Left forelimb (tissue), 1 donor: ENCODE measurements at places on chromosomes 16 and 17.

DNA sequence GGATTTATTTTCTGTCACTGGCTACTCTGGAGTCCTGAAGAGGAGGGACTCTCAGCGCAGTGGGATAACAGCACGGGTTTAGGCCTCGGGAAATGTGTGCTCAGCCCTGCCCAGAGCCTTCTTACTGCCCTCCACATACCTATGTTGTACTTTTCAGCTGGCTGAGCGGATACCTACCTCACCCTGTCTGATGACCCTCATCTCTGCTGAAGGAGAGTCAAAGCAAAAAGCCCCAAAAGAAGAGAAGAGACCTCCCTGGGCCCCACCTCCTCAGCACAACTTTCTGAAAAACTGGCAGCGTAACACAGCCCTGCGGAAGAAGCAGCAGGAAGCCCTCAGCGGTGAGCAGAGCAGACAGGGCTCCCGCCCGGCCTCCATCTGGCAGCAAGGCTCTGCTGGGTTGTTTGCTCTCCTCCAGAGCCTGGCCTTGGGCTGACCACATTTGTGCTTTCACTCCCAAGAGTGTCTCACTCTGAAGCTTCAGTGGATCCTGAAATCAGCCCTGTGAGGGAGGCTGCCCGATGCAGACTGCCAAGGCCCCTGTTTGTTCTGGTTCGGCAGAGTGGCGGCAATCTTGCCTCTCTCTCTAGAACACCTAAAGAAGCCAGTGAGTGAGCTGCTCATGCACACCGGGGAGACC lies 10.3 kb downstream of the MYCBPAP start:
- no peak for DNase-seq

GRCh38 chr17:67198131-67198530 lies 46.9 kb downstream of the HELZ start:
- no peak for DNase-seq

DNA sequence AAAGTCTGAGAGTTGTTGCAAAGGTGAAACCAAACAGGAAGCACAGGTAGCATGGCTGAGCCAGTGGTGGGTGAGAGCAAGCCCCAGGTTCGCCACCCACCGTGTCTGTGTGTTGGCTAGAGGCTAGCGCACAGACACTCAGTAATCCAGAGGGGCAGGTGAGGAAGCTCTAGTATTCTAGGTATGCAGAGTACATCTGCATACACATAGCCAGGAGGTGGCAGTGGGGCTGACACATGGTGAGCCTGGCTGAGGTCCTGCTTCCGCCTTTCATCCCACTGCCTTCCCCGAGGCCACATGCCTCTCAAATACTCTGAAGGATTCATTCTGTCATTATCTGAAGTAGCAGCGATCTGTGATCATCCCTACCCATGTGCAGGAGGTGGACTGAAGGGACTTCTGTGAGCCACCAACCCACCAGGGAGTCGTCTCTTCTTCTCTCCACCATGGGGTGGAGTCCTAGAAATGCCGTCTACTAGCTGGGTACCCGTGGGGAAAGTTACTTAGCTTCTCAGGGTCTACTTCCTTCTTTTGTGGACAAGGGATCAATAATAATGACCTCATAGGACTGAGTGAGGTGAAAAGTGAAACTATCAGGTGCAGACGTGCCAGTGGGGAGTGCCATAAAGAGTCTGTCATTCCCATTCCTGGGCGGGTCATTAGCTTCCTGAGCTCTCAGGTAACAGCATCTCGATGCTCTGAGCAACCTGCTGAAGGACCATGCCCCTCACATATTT lies 36.0 kb upstream of the ICAM2 start:
- DNase-seq: no peak

DNA sequence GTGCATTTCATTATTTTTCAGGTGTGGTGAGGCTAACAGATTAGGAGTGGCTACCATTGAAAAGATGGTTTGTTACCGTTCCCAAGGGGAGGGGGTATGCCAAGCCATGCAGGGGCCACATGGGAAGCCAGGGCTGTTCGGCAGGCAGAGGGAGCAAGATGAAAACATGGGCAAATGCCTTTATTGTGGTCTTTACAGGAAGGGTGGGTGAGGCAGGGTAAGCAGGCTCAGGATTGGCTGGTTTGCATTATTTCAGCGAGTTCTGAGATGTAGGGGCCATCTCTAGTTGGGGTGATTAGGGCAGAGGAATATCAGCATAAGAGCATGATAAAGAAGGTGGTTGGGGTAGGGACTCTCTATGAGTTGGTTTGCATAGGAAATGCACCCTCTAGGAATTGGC lies 117.6 kb downstream of the CCT6B start:
- no peak for DNase-seq

DNA sequence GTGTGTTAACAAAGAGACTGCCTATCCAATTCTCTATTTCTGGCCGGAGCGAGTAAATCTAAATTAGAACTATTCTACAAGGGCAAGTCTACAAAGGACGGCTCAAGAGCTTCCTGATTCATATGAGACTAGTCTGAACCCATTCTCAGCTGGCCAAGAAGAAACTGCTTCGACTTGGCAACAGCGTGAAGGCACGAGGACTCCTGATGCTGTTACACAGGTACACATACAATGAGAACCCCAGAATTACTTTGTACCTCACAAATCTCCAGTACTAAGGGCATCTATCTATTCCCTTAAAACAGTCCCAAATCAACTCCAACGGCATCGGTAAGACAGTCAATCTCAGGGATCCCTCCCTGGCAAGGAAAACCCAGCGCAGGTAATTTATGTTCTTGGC lies 1.5 kb downstream of the CRK start:
- no peak for DNase-seq

DNA sequence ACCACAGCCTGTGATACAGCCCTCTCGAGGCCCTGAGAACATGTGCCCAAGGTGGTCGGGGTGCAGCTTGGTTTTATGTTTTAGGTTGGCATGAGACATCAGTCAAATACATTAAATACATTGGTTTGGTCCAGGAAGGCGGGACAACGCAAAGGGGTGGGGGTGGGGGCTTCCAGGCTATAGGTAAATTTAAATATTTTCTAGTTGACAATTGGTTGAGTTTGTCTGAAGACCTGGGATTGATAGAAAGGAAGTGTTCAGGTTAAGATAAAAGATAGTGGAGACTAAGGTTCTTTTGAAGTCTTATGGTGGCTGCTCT lies 1.2 kb upstream of the ZKSCAN2 start:
- no peak for DNase-seq

DNA sequence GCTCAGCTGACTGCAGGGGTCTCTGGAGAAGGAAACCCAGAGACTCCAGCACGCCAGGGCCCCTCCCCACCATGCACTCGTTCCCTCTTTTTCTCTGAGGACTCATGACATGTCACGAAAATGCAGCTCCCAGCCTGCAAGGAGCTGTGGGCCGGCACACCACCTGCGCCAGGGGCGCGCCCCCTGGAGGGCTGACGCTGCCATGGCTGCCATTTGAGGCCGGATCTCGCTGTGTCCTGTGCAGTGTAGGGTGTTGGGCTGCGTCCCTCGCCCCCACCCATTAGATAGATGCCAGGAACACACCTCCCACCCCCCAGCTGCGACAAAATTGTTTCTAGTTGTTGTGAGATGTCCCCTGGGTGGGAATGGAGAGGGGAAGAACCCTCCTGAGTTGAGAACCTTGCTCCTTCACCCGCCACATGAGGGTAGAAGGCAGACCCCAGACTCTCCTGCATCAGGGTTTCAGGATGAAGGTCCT lies 8.2 kb downstream of the SYNGR2 start:
- DNase-seq: no peak

DNA sequence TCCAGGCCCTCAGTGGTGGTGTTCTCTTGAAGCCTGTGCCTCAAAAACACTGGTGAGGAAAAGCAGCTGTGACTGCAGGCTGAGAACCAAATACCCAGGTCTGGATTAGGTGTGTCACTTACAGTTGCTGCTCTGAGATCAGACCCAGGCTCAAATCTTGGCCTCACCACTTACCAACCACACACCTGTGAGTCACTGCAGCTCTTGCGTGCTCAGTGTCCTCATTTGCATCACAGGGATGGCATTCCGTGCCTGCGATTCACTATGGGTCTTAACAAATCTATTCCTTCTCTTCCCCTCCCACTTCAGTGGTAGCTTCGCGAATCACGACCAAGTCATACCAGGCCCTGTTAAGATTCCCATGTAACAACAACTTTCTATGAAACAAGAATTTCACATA lies 233.4 kb upstream of the HSBP1 start:
- no peak for DNase-seq

- DNase-seq: no peak
These were observed 60.2 kb upstream of the PHOSPHO1 start for GRCh38 chr17:49290690-49291359.

GRCh38 chr16:87435372-87436224 lies 43.5 kb downstream of the MAP1LC3B start:
- DNase-seq: no peak

GRCh38 chr17:71883845-71884244 lies 237.0 kb upstream of the SOX9 start:
- no peak for DNase-seq

DNA sequence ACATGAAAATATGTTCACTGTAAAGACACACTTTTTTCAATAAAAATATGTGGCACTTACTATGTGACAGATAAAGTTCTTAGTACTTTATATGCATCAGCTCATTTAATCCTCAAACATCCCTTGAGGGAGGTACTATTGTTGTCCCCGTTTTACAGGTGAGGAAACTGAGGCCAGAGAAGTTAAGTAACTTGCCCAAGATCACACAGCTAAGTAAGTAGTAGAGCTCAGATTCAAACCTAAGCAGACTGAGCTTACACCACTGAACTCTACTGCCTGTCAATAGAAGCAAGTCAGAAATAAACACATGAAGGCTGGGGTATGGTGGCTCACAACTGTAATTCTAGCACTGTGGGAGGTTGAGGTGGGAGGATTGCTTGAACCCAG lies 13.9 kb downstream of the CDH3 start:
- no peak for DNase-seq

GRCh38 chr17:1724869-1725641 lies 551 bp downstream of the WDR81 start:
- DNase-seq: no peak

DNA sequence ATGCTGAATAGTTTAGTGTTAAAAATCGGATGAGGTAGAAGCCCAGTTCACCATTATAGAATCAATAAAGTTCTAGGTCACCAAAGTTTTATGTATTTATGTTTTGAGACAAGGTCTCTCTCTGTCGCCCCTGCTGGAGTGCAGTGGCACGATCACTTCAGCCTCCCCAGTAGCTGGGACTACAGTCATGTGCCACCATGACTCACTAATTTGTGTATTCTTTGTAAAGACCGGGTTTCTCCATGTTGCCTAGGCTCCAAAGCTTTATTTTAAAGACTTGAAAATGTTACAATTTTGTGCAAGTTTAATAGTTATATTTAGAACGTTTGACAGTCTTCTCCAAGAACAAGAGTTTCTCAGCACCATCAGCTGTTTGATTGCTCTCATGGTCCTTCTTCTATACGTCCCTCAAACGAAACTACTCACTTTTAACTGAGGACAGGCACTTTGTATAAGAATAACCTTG lies 32.1 kb downstream of the NDE1 start:
- DNase-seq: no peak

DNA sequence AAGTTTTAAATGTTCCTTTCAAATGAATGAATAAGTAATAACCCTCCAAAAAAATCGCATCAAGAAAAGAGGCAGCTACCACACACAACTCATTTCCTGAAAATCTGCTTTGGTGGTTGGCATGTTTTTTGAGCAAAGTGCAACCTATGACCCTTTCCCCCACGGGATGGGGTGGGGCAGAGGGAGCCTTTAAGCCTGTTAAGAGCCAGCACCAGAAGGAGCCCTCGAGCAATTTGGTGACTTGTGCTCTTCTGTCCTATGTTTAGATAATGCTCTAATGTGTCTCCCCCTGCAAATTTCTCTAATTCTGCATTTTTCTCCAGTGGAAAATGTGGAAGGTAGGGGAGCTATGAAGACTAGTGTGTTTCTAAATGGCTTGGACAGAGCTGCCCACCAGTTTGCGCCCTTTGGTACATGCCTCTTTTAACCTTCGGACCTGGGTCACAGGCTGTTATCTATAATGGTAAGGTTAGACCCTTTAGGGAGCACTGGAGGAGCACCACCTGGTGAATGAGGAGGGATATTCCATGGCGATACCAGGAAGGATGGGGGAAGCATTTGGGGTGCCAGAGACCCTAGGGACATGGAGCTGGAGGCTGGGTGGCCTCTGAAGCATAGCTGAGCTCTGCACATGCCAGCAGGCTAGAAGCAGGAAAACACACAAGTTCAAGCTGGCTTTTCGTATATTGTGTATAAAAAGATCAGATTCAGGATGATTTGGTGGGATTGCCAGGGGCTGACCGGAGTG lies 1.6 kb downstream of the PYCARD start:
- DNase-seq: no peak

GRCh38 chr16:52073024-52073423 lies 473.9 kb downstream of the TOX3 start:
- no peak for DNase-seq

- DNase-seq: no peak
These were observed 188.7 kb upstream of the MPHOSPH6 start for GRCh38 chr16:82358606-82359221.

DNA sequence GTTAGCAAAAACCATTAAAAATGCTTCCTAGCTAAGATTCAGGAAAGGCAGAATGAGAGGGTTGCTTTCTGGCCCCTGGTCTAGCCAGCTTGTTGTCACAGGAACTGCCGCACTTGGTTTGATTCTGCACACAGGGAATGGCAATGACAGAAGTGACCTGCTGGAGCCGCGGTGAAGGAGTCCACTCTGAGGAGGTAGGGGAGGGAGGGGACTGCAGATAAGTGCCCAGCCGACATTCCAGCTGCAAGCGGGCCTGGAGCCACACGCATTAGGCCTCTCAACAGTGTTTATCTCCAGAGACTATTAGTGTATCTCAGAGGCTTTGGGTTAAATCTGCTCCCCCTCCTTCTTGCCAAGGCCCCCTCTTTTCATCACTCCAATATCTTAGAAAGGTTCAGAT lies 38.6 kb downstream of the CDRT15 start:
- DNase-seq: no peak

DNA sequence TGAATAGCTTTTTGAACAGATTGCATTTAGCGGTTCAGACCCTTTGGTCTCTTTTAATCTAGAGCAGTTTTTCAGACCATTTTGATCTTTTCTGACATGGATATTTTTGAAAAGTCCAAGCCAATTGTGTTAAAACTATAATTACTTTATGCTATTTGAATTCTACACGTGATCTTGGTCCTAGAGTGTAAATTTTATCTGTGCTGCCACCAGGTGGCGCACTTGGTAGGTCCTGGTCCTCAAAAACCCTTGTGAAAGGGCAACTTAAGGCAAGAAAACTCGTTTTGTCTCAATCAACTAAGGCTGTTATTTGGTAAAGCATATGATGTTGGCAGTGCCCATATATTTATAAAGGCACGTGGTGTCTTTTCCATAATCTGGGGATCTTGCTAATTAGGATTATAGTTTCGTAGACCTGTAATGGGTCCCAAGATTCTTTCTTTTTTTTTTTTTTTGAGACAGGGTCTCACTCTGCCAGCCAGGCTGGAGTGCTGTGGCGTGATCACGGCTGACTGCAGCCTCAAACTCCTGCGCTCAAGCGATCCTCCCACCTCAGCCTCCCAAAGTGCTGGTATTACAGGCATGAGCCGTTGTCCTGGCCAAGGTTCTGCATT lies 43.9 kb upstream of the TEX2 start:
- DNase-seq: no peak

DNA sequence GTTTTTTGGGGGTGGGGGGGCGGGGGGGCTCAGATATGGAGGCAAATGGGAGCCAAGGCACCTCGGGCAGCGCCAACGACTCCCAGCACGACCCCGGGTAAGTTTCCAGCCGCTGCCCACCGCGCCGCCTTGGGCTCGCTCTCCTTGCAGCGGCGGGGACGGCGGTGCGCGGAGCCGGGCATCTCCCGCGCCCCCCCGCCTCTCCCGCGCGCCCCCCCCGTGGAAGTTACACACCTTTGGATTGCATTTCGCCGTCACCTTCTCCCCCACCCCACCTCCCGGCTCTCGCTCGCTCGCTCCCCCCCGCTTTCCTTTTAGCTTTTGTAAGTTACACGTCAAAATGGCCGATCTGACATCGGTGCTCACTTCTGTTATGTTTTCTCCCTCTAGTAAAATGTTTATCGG lies 387 bp downstream of the MSI2 start:
- DNase-seq: no peak
